ENCODE measurements at places on chromosomes 3 and 15. TPM values are rescaled to one million over a fixed set of nuclear protein-coding genes. Genes with fewer than 3 reads are reported as not detected.

Gene PRR20G
- polyA plus RNA-seq: not detected

Gene NPAP1
- polyA plus RNA-seq: 0.04 TPM

Gene ZNF860
- 0.57 TPM for polyA plus RNA-seq

Gene PLA2G4E
- 1.3 TPM for polyA plus RNA-seq

Gene C2CD4A
- not detected for polyA plus RNA-seq

Gene SEMA3G
- 15.7 TPM for polyA plus RNA-seq

Gene PLSCR5
- polyA plus RNA-seq: not detected

Measured in muscle of arm (tissue), 14 donors.